ENCODE measurements at places on chromosomes 2 and 18. TPM values are rescaled to one million over a fixed set of nuclear protein-coding genes. Genes with fewer than 3 reads are reported as not detected.
A peak's percentile ranks its signal among the peaks of the same experiment; 100 is the strongest.

BAZ2B gene
- total RNA-seq = 17.9 TPM

DNA sequence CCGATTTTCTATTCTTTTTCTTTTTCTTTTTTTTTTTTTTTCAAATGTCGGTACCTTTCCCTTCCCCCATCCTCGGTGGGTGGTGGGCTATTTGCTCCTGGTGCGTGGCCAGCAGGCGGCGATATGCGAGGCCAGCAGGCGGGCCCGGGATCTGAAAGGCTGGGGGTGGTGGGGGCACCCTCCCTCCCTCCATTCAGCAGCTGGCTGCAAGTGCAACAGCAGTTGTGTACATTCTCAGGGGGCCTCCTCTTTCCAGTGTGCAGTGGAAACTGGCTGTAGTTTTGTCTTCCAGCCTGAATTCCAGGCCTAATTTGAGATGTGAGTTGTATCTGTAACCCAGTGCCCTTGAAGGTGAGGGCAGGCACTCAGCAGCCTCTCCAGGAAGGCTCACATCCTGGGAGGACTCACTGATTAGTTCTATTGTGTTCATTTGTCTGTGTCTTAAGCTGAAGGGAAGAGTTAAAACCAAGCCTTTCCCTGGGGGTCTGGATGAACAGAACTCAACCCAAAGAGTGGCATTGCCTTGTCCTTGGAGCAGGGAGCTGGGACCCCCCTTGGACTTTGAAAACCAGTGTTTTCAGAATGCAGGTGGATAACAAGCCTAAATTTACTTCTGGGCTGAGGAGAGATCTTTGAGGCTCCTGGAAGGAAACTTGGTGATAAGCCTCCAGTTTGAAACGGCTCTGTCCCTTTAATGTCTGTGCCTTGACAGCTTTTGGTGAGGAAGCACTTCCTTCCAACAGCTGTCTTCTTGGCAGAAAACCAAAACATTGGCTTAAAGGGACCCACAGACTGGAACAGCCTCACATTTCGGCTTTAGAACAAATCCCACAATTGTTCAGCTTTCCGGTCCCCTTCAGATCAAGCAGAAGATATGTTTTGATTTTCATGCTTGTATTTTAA lies 3.3 kb downstream of the MYCN start:
- H3K36me3 ChIP-seq = no peaks in the 10 kb centered on the region
- no peak overlapping the region for H3K4me3 ChIP-seq
- peaks cover 41% of the 10 kb centered on the region for H3K4me1 ChIP-seq
- peaks cover 37% of the 10 kb centered on the region for H3K27me3 ChIP-seq
- peak; percentile 10 for DNase-seq

DNA sequence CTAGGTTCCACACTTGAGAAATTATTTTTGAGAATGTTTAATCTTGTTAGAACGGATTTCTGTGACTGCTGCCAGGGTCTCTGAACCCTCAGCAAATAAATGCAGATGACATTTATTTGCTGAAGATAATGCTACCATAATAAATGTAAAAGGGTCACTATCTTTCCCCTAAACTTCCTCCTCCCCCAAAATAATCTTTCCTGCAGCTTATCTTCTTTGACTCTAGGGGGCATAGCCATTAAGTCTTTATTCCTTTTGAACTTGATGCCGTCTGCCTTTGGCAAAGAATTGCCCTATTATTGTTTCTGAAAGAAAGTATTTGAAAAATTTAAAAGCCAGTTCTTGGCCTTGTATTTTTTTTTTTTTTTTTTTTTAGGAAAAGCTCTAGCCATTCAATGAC lies 63.6 kb upstream of the ACSL3 start:
- H3K4me1 ChIP-seq = no peaks in the 10 kb centered on the region
- H3K27ac ChIP-seq = no peak overlapping the region
- no peak for DNase-seq
- H3K4me3 ChIP-seq = no peak overlapping the region
- no peaks in the 10 kb centered on the region for H3K36me3 ChIP-seq

GRCh38 chr2:44296653-44297052 lies 21.4 kb downstream of the SLC3A1 start:
- no peak for DNase-seq
- no peaks in the 10 kb centered on the region for H3K36me3 ChIP-seq
- H3K27me3 ChIP-seq = no peaks in the 10 kb centered on the region
- no peak overlapping the region for H3K4me3 ChIP-seq

DNA sequence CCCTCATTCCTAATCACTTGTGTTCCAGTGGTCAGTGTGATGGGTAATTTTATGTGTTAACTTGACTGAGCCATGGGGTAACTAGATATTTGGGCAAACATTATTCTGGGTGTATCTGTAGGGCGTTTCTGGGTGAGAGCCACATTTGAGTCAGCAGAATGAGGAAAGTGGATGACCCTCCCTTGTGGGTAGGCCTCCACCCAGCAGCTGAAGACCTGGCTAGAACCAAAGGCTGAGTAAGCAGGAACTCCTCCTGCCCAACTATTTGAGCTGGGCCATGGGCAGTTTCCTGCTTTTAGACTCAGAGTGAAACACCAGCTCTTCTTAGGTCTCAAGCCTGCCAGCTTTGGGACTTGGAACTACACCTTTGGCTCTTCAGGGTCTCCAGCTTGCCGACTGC lies 141.8 kb downstream of the ACKR3 start:
- peaks cover 10% of the 10 kb centered on the region for H3K27me3 ChIP-seq
- H3K27ac ChIP-seq = no peak overlapping the region
- no peak overlapping the region for H3K4me3 ChIP-seq
- no peak for DNase-seq

DNA sequence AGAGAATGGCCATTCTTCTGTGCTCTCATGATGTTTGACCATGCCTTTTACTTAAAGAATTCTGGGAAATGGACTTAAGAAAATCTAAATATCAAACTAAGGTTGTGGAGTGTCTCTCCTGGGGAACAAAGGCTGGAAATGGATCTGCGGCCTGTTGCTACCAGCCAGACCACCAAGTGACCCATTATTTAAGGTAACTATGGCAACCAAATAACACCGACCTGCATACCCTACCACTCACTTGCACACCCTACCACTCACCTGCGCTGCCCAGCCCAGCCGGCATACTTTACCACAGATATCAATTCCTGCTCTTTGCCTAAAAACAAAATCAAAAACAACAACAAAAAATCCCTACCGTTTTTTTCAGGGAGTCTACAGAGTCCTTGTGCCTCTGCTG lies 203.2 kb downstream of the NBAS start:
- no peak for DNase-seq
- H3K36me3 ChIP-seq = peaks cover 21% of the 10 kb centered on the region
- no peaks in the 10 kb centered on the region for H3K27me3 ChIP-seq
- no peaks in the 10 kb centered on the region for H3K4me1 ChIP-seq
- no peak overlapping the region for H3K27ac ChIP-seq
- no peak overlapping the region for H3K4me3 ChIP-seq

DNA sequence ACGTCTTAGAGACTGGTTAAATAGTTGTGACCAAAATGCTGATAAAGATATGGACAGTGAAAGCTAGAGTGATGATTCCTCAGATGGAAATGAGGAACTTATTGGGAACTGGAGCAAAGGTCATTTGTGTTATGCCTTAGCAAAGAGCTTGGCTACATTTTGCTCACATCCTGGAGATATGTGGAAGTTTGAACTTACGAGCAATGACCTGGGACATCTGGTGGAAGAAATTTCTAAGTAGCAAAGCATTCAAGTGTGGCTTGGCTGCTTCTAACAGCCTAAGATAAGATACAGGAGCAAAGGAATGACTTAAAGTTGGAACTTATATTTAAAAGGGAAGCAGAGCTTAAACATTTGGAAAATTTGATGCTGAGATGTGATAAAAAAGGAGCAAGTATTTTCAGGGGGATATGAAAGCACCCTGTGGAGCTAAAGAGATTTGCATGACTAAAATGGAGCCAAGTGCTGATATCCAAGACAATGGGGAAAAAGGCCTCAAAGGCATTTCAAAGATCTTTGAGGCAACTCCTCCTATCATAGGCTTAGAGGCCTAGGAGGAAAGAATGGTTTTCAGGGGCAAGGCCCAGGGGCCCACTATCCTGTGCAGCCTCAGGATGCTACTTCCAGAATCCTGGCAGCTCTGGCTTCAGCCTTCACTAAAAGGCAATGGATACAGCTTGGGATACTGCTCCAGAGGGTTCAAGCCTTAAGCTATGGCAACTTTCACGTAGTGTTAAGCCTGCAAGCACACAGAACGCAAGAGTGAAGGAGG lies 124.1 kb upstream of the KLHL14 start:
- no peaks in the 10 kb centered on the region for H3K36me3 ChIP-seq
- no peak overlapping the region for H3K4me3 ChIP-seq
- no peak for DNase-seq

- H3K36me3 ChIP-seq = no peaks in the 10 kb centered on the region
- peaks cover 28% of the 10 kb centered on the region for H3K4me1 ChIP-seq
- H3K4me3 ChIP-seq = no peak overlapping the region
- DNase-seq = no peak
- H3K27me3 ChIP-seq = no peaks in the 10 kb centered on the region
- H3K27ac ChIP-seq = no peak overlapping the region
Observed at GRCh38 chr18:23263551-23264235, 128.4 kb downstream of the CABLES1 start.

GRCh38 chr2:196957442-196957841 lies 30.9 kb upstream of the PGAP1 start:
- H3K36me3 ChIP-seq = no peaks in the 10 kb centered on the region
- no peak overlapping the region for H3K4me3 ChIP-seq
- no peak for DNase-seq
- no peak overlapping the region for H3K27ac ChIP-seq

RUFY4 gene
- 0.85 TPM for total RNA-seq

DNA sequence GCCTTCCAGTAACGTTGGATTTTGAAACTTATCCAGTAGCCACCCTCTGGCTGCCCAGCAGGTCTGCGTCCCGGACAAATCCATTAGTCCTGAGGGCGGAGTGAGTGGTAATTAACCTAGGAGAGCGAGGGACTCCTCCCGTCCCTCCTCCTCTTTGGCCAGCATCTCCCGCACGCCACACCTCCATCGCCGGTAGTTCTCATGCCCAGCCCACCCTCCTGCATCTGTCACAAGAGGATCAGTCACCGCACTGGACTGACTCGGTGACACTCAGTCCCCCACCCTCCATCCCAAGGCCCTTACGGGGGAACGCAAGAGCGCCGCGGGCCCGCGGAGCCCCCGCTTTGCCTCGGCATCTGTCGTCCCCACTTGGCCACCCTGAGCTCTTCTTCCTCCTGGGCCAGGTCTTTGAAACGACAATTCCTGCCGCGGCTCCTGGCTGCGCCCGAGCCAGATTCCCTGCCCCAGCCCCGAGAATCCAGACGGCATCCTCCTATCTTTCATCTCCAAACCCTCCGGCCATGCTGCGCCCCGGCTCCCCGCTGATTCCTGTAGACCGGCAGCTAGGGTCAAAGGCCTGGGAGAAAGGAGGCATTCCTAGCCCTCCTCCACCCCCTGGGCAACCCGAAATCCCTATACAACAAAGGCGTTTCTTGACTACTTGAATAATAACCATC lies 77.5 kb downstream of the EIF2AK3 start:
- no peaks in the 10 kb centered on the region for H3K4me1 ChIP-seq
- H3K36me3 ChIP-seq = peaks cover 3% of the 10 kb centered on the region
- H3K27me3 ChIP-seq = peaks cover 19% of the 10 kb centered on the region
- DNase-seq = no peak
- no peak overlapping the region for H3K27ac ChIP-seq
